Brain microvascular endothelial cell (primary cell): ENCODE measurements at places on chromosomes 11 and 22.
A peak's percentile ranks its signal among the peaks of the same experiment; 100 is the strongest.

GRCh38 chr11:35524780-35525179, 636 bp downstream of the PAMR1 start:
- peak; percentile 52 for DNase-seq

DNA sequence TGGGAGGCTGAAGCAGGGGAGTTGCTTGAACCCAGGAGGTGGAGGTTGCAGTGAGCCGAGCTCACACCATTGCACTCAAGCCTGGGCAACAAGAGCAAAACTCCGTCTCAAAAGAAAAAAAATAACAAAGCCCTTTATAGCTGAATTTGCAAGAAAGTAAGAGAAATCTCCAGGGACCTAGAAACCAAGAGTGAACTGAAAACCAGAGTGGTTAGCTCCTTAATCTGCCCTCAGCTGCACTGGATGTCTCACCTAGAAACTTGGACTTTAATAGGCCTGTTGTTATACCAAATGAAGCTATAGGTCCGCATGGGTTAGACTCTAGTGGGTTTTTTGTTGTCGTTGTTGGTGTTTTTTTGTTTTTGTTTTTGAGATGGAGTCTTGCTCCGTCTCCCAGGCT, 4.1 kb downstream of the NEU3 start:
- DNase-seq = no peak

GRCh38 chr11:72154816-72155215, 19.3 kb downstream of the FOLR3 start:
- no peak for DNase-seq

DNA sequence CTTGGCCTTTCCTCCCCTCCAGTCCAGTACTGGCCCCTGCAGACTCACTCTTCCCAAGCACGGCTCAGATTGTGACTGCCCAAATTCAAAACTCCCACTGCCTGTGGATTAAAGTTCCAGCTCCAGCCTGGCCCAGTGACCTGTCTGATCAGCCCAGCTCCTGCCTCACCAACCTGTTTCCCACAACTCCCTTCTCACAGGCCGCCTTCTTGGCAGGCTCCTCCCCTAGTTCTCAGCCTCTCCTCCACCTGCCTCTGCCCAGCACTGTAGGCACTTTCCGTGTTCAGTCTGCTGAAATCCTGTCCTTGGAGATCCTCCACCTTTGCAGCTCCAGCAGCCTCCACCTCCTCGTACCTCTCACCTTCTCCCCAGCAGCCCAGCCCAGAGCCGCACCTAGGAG, 68.6 kb downstream of the MICAL2 start:
- DNase-seq = no peak
